ENCODE measurements at places on chromosomes 3 and 15. TPM values are rescaled to one million over a fixed set of nuclear protein-coding genes. Genes with fewer than 3 reads are reported as not detected.

The CPLX3 gene
- total RNA-seq = not detected

The GOLGA6B gene
- not detected for total RNA-seq

GRCh38 chr3:72479651-72480215, 368.5 kb downstream of the SHQ1 start:
- no peak for DNase-seq

DNA sequence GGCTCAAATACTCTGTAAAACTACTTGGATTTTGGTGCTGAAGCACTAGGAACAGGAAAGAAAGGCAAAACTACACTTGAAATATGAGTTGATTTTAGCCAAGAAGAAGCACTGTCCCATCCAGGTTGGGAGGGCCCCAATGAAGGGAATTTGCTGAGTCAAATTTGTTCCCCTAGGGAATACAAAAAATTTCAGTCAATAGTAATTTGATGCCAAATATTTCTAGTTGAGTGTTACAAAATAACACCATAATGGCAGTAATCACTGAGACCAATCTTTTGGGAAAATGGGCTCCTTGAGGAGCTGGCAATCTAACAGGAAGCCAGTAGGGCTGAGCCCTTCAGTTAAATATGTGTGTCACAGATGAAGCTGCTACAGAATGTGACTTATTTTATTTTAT, 896.9 kb downstream of the DIPK2A start:
- no peak for DNase-seq

GRCh38 chr15:65416845-65417416, 5.8 kb downstream of the IGDCC4 start:
- no peak for DNase-seq

The CCR3 gene
- not detected for total RNA-seq

DNA sequence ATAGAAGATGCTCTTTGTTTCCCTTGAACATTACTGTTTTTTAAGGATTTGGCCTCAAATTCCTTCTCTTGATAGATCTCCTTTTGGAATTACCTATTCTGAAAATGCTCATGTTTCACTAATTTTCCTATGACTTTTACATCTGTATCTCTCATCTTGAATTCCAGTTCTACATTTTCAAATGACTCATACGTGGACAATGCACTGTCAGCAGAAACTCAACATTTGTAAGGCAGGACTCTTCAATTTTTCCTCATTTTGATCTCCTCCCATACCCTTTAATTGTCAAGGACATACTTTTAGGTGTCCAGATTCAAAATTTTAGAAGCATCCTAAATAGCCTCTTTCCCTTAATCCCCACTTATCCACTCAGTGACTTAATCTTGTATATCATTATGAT, 341.0 kb upstream of the RASGRP1 start:
- DNase-seq = no peak

The CCRL2 gene
- total RNA-seq = not detected

DNA sequence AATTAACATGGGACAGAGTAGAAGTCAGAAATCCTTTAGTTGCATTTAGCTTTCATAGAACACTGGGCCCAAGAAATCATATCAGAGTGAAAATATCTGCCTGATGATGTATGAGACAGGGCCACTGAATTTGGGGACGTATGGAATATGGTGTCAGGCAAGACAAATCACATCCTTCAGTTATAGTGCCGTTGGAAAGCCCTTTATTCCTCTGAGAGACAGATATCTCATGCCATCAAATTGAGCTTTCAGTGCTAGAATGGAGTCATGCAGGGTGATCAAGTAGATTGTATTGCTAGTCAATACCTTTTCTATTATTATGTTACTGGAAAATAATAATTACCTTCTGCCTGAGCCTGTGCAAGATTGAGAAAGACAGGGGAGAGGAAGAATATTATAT, 398.2 kb upstream of the RARB start:
- DNase-seq = no peak

- DNase-seq = peak; percentile 94
Measured at GRCh38 chr3:188348435-188349244, 194.7 kb downstream of the LPP start.

DNA sequence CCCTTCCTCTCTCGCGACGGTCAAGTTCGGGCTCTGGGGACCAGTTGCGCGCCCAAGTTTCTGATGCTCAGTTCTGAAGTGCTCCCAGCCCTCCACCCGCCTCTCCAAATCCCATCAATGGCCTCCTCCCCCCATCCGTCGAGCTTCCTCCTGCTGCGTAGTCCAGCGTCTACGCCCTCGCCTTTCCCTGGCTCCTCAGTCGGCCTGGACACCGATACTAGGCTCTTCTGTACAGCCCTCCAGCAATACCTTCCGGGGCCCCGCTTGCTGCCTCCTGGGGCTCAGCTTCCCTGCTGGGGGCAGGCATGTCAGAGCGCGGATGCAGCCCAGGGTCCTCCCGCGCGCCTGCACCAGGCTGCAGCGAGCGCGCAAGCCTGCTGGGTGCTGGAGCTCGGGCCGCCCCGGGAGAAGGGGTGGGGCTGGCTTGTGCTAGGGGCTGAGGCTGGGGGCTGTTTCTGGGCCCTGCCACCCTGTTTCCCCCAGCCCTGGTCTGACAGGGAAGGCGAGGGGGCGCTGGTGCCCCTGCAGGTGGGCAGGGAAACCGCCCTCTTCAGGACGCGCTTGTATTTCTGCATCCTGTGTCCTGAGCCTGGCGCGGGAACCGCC, 353.3 kb upstream of the SUCLG2 start:
- DNase-seq = no peak

DNA sequence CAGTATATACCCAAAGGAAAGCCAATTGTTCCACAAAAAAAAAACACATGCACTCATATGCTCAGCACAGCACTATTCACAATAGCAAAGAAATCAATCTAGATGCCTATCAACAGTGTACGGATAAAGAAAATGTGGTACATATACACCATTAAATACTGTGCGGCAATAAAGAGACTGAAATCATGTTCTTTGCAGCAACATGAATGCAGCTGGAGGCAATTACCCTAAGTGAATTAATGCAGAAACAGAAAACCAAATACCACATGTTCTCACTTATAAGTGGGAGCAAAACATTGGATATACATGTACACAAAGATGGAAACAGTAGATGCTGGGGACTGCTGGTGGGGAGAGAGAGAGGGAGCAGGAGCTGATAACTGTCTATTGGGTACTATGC, 124.2 kb upstream of the AADACL2 start:
- no peak for DNase-seq

The PGBD4 gene
- 0.43 TPM for total RNA-seq

DNA sequence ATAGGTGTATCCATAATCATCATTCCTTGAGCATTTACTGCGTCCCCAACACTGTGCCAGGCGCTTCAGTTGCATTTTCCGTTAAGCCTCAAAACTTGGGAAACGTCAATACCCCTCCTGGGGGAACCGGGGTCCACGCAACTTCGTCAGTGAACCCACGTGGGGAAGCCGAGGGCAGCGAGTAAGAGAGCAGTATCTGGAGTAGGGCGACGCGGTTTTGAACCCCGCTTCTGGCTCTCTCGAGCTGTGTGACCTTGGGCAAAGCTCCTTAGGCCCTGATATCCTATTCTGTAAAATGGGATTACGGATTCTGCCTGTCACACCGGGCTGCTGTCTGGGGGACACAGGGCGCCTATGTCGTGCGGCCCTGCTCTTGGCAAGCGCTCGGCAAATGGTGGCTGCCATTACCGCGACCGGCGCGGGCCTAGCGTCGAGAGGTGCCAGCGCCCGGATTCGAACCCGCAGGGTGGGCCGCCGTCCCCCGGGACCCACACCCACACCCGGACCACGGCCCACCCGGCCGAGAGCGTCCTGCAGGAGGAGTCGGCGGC, 590 bp downstream of the POLG start:
- DNase-seq = no peak

DNA sequence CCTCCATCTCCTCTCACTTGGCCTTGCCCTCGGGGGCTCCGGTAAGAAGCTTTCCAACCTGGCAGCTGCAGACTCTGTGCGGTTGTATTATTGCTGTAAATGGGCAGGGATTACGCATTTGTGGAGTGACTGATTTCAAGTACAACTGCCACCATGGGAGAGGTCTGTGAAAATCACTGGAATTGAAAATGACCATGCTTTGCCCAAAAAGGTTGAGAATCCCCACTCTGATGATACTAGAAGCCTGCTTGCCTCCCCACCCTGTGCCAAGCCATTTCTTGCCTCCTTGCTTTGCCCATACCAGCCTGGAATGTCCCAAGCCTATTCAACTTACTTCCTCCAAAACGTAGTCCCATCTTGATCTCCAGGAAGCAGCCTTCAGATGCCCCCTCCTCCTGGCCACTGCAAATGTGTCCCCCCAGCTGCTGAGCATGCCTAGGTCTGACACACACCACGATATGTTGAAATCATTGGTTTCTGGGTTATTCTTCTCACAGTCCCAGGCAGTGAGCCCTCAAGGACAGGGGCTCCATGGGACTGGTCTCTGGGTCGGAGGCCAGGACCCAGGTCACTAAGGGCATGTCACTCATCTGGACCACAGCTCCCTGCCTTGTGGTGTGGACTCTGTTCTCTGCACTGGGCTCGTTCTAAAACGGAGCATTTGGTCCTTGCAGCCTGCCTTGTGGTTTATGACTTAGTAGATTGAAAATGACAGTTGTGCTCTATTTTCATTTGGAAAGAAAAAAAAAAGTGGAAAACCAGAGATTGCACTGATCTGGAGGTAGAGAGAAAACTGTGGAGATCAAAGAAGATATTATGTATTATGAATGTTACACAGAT, 42.9 kb downstream of the SMAD3 start:
- DNase-seq = no peak

DNA sequence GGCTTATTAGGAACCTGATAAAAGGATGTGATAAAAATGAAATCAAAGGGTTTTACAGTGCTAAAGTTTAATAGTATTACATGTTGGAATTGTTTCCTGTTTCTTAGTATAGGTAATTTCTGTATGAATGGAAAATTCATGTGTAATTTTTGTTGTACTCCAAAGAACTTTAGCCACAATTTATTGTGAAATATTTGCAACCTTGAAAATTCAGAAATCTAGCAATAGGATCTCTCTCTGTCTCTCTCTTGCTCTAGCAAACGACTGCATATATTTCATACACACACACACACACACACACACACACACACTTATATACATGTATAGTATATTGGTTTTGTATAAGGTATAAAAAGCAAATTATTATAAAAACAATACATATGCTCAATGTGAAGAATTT, 59.6 kb downstream of the PIAS1 start:
- DNase-seq = no peak

DNA sequence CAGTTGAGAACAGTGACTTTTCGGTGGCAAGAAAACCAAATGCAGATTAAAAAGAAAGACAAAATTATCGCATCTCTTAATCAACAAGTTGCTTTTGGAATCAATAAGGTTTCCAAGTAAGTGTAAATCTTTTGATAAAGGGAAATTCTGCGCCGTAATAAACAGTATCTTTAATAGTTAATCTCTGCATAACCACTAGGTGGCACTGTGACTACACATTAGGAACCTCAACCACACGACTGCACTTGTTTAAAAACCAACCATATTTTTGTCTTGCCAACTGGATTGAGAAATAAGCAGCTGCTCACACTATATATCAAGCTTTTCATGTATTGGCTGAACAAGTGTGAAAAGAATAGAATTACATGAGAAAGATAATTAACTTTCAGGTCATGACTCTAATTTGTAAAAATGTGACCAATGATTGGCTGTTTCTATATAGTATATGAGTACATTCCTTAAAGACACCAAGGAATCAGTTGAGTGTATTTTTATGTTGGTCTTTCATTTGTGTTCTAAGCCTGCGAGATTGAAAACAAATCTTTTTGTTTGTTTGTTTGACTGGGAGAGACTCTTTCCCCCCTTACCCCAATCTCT, 72.7 kb downstream of the DZIP3 start:
- peak; percentile 35 for DNase-seq

The CKMT1B gene
- 4.3 TPM for total RNA-seq

DNA sequence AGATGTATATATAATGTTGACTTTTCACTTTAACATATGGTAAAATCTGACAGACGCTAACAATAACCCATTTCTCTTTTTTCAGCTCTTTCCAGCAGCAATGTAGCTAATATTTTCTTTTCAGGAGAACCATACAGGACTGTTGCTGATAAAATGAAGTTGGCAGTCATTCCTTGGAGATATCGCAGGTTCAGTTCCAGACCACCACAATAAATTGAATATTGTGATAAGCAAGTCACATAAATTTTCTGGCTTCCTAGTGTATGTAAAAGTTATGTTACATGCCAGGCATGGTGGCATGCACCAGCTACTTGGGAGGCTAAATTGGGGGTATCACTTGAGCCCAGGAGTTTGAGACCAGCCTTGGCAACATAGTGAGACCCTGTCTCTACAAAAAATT, 31.9 kb upstream of the TM4SF1 start:
- DNase-seq = no peak

The MIX23 gene
- total RNA-seq = 40.7 TPM

DNA sequence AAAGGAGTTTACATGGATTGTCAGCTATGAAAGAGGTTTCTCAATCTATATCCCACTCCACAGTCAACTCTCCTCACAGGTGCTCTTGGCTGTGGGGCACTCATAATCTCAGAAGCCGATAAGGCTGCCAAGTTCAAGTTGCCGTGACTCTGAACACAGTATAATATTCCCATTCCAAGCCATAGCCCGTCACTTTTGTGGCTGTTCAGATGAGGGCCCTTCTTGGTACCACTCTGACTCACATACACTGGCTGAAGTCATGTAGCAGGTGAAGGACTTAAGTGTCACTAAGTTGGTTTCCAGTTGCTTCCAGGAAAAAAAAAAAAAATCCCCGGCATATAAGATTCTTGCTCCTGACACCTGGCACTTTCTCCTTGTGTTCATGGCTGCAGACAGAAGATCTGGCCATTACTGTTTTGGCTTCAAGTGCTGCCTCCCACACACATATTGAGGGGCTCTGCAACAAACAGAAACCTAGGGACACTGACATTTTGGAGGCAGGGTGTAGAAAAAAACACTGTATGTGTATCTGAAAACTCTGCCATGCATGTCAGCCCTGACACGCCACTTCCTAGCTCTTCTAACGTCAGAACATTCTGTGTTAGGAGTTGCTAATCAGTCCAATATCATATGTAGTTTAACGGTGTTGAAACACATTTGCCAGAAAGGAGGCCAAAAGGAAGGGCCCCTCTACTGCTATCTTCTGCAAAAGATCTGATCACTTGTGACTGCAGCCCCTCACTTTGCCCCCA, 170.2 kb upstream of the ICE2 start:
- no peak for DNase-seq

- no peak for DNase-seq
Measured at GRCh38 chr15:86706813-86707212, 627.1 kb downstream of the AGBL1 start.

DNA sequence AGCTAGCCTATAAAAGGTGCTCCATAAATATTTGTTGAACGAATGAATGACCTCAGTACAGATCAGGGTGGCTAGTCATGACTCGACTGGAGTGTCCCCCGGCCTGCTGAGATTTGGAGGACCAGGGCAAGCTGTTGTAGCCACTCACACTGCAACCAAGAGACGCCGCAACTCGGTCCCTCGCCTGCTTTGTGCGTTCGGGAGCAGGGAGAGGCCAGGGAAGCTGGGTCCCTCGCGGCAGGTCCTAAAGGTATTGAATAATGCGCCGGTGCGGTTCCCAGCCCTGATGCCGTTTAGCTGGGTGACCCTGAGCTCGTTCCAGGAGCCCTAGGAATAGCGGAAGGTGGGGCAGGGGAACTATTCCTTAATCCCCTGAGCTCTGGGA, 1.8 kb downstream of the IGDCC4 start:
- no peak for DNase-seq

The PAQR5 gene
- 10.1 TPM for total RNA-seq

The PRR20G gene
- total RNA-seq = not detected

The PPARG gene
- total RNA-seq = 14.7 TPM
